Naive B cell (primary cell): ENCODE measurements at places on chromosomes 2 and 18.

- peaks cover 7% of the 10 kb centered on the region for H3K27me3 ChIP-seq
- no peak overlapping the region for H3K4me3 ChIP-seq
- no peak overlapping the region for H3K27ac ChIP-seq
Measured at GRCh38 chr18:11219571-11219970, 70.2 kb upstream of the PIEZO2 start.

- H3K27me3 ChIP-seq: peaks cover 16% of the 10 kb centered on the region
- DNase-seq: no peak
- H3K27ac ChIP-seq: no peak overlapping the region
Measured at GRCh38 chr2:119579424-119580295, 35.4 kb downstream of the CFAP221 start.

- peaks cover 26% of the 10 kb centered on the region for H3K27me3 ChIP-seq
- H3K4me3 ChIP-seq: no peak overlapping the region
- DNase-seq: no peak
Measured at GRCh38 chr18:49685231-49685942, 123.5 kb downstream of the LIPG start.

GRCh38 chr18:1505856-1506255 is 601.2 kb downstream of the ADCYAP1 start:
- no peaks in the 10 kb centered on the region for H3K36me3 ChIP-seq
- no peaks in the 10 kb centered on the region for H3K4me1 ChIP-seq
- no peak for DNase-seq
- H3K27me3 ChIP-seq: peaks cover 1% of the 10 kb centered on the region
- H3K4me3 ChIP-seq: no peak overlapping the region

DNA sequence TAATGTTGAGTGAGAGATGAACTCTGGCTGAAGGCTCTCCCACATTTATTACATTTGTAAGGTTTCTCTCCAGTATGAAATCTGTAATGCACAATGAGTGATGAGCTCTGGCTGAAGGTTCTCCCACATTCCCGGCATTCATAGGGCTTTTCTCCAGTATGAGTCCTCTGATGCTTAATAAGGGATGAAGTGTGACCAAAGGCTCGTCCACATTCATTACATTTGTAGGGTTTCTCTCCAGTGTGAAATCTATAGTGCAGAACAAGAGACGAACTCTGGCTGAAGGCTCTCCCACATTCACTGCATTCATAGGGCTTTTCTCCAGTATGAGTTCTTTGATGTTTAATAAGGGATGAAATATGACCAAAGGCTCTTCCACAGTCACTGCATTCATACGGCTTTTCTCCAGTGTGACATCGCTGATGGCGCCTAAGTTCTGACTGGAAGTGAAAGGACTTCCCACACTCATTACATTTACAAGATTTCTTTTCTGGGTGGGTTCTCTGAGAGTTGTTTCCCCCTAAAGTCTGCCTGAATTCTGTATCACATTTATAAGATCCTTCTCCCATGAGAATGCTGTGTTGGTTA is 10.2 kb downstream of the ZNF514 start:
- H3K4me1 ChIP-seq: no peaks in the 10 kb centered on the region
- H3K27me3 ChIP-seq: no peaks in the 10 kb centered on the region
- DNase-seq: no peak
- peaks cover 80% of the 10 kb centered on the region for H3K36me3 ChIP-seq

GRCh38 chr2:170271340-170271739 is 93.4 kb downstream of the MYO3B start:
- H3K27me3 ChIP-seq: no peaks in the 10 kb centered on the region
- no peak overlapping the region for H3K27ac ChIP-seq
- H3K4me1 ChIP-seq: no peaks in the 10 kb centered on the region
- no peak overlapping the region for H3K4me3 ChIP-seq
- H3K36me3 ChIP-seq: no peaks in the 10 kb centered on the region

DNA sequence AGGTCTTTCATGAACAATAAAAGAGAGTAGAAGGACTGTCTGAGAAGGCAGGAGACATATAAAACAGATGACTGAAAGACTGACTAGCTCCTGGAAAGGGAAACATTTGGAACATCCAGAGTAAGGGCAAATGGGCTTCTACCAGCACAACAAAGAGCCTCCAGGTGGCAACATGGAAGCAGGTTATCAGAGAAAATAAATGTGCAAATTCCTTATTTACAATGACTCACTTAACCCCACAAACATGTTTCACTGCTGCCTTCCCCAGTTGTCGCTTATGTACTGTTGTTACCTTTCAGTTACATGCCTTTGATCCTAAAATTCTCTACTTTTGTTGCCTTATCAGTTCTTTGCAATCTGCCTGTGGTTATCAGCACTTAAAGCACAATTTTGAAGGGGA is 117.0 kb downstream of the HIBCH start:
- H3K27ac ChIP-seq: no peak overlapping the region
- no peaks in the 10 kb centered on the region for H3K4me1 ChIP-seq
- peaks cover 30% of the 10 kb centered on the region for H3K36me3 ChIP-seq
- H3K4me3 ChIP-seq: no peak overlapping the region

DNA sequence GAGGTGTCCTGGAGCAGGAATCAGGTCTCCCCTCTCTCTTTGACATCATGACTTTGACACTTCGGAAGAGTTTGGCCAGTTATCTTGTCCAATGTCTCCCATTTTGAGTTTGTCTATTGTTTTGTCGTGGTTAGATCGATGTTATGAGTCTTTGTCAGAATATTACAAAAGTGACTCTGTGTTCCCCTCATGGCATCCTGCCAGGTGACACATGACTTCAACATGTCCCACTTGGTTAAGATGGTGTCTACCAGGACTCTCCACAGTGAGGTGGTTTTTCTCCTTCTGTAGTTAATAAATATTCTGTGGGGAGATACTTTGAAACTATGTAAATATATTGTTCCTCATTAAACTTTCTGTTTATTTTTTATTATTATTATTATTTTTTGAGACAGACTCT is 76.6 kb upstream of the BZW1 start:
- H3K36me3 ChIP-seq: no peaks in the 10 kb centered on the region
- no peak overlapping the region for H3K27ac ChIP-seq
- no peak for DNase-seq
- H3K4me3 ChIP-seq: no peak overlapping the region
- H3K27me3 ChIP-seq: peaks cover 4% of the 10 kb centered on the region

- H3K4me1 ChIP-seq: no peaks in the 10 kb centered on the region
- DNase-seq: no peak
- no peak overlapping the region for H3K27ac ChIP-seq
- no peaks in the 10 kb centered on the region for H3K36me3 ChIP-seq
- peaks cover 29% of the 10 kb centered on the region for H3K27me3 ChIP-seq
- no peak overlapping the region for H3K4me3 ChIP-seq
Measured at GRCh38 chr2:100666996-100667395, 104.2 kb downstream of the PDCL3 start.

- peaks cover 9% of the 10 kb centered on the region for H3K36me3 ChIP-seq
- H3K4me1 ChIP-seq: no peaks in the 10 kb centered on the region
- no peak for DNase-seq
- no peak overlapping the region for H3K27ac ChIP-seq
- H3K27me3 ChIP-seq: no peaks in the 10 kb centered on the region
Measured at GRCh38 chr2:143952536-143952935, 567.4 kb downstream of the ZEB2 start.
